ENCODE measurements at places on chromosomes 2 and 18.

DNA sequence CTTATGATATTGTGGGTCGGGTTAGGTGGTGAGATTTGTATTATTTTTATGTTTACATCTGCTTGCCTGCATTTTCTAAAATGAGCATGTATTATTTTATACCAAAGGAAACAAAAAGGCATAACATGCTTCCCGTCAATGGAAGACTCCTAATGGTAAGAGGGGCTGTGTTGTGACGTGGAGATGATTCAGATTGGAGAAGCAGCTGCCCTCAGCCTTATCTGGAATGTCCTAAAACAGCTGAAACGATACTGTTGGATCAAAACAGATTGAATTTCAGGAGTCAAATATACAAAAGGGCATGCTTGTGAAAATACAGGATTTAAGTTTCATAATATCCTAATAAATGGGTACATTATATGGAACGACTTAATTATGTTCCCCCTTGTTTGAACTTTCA lies 19.0 kb downstream of the DGKD start:
- DNase-seq: no peak

DNA sequence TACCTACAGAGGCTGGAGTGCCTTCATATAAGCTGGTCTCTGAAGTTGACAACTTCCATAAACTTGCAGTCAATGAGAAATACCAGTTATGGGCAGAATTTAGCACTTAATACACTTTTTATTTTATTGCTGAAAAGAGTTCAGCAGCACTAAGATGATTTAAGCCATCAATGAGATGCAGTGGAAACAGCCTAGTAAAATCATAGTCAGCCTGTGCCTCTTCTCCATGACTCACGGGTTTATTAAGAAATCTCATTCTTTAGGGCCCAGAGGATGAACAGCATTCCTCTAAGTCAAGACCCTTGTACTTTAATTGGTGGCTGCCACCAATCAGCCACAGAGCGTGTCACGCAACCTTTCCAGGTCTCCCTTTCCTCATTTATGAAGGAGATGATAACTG lies 1357.9 kb upstream of the CELF4 start:
- no peak for DNase-seq

DNA sequence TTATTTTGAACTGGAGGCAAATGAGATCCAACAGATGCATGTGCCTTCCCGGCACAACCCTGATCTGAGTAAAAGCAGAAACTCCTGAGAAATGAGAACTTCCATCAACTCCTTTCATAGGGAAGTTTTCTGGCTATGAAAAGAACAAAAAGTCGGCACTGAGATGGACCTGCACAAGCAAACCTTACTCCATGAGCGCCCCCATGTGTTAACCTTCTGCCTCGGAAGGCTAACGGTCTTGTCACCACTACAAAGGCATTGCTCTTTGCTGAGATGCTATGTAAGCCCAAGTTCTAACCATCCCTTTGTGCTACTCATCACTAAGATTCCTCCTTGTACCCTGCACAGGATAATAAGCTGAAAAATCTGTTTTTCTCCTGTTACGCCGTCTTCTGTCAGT lies 57.3 kb upstream of the SULT1C3 start:
- DNase-seq: no peak

DNA sequence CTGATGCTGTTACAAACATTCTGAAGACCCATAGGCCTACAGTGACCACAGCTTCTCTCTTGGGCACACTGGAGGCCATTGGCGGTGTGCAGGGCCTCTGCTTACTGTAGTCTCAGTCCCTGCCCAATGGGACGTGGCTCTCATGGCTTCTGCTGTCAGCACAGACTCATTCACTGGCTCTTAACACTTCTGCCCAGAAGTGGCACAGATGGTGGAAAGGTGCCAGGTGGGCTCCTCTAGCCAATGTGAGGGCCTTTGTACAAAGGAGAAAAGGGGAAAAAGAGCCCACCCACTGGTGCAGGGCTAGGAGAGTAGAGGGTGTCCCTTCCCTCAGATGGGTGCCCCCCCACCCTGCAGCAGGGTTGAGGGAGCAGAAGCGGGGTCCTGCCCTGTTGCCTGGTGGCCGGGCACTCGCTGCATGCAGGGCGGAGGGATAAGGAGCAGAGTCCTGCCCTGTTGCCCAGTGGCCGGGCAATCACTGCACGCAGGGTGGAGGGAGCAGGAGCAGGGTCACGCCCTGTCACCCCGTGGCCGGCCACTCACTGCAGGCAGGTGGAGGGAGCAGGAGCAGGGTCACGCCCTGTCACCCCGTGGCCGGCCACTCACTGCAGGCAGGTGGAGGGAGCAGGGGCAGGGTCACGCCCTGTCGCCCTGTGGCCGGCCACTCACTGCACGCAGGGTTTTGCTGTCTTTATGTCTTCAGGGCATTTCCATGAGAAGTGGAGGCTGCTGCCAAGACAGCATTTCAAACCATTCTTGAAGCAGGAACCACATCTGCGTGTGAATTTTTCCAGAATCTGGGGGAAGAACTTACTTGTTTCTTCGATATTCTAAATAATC lies 20.0 kb downstream of the LRRFIP1 start:
- DNase-seq: no peak
